ENCODE measurements at places on chromosomes 5 and 9.

DNA sequence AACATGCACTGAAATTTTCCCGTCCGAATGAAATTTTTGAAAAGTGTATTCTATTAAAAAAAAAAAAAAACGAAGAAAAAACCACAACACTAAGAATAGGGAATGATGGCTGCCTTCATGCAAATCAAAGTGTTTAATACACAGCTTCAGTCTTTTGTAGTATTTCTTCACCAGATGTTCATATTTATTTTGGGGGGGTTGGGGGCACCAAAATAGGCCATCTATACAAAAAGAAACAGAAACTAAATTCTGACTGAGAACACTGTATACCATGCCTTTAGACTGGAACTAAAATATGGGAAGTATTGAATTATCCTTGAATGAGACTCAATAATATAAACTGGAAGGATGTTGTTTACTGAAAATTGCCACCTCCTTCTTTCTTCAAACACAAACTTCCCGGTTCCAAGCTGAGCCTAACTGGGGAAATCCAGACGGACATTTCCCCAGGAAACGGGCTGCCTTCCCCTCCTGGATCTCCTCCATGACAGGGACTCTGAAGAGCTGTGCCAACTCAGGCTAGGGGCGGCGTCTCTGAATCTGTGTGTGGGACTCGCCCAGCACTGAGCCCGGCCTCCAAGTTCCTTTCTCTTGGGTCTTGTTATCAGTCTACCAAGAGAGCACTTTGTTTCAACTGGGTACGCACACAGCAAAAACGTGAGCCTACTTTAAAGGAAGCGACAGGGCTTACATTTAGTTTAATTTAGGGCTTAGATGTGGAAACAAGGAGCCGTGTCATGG, 511.3 kb upstream of the ADAMTS16 start:
- DNase-seq: no peak

GRCh38 chr5:43110606-43111170, 10.0 kb upstream of the ZNF131 start:
- DNase-seq: no peak

DNA sequence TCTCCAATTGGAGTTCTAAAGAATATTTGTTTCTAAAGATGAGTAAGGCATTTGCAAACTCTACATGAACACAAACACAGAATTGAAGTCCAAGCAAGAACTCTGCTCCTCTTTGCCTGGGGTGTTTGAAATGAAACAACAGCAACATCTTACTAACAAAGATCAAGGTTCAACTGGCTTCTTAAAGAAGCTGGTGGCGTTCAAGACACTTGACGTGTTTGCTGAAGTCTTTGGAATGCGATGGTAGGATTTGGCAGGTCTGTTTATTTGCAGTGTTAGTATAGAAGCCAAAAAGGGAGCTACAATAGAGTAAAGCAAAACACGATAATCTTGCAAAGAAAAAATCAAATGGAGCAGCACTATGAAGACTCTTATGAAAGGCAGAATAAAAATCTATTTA, 94.9 kb downstream of the BASP1 start:
- DNase-seq: no peak

DNA sequence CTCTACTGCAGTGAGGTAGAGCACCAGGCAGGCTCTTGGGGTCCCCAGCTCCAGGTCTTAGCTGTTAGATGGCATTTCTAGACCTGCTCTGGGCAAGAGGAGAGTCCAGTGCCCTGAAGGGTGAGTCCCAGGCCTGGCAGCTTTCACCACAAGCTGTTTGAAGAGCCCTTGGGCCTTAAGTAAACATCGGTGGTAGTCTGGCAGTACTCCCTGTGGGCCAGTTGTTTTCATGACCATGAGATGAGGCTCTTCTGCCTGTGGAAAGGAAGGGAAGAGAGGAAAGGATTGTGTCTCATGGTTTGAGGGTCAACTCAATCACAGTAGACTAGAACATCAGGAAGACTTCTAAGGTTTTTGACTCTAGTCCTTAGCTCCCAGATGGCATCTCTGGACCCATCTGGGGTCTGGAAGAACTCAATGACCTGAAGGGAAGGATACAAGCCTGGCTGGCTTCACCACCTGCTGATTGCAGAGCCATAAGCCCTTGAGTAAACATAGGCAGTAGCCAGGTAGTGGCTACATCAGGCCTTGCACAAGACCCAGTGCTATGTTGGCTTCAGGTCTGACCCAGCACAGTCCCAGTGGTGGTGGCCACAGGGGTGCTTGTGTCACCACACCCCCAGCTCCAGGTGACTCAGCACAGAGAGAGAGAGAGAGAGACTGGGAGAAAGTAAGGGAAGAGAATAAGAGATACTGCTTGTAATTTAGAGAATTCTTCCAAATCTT, 114.3 kb upstream of the PCSK5 start:
- DNase-seq: no peak

DNA sequence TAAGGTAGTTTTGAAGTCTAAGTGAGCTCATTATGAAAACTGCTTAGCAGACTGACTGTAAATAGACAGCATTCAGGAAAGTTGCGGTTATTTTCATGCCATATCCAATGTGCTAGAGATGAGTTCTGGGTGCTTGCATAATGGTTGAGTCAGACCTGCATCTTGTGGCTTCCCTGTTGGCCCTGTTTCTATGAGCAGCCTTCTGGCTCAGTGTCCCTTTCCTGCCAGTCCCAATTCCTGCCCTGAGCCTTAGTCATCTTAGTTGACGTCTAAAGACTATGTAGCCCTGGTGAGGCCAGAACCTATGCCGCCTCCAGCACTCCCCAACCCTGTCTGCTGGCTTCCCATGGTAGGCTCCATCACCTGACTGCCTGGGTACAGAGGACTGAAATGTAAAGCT, 76.3 kb upstream of the TNFSF8 start:
- DNase-seq: no peak

All from thoracic aorta (tissue), 2 donors.